ENCODE measurements at places on chromosomes 11 and 22.

GRCh38 chr22:40345271-40345670, 1.0 kb upstream of the ADSL start:
- peak; percentile 70 for DNase-seq

GRCh38 chr11:12693479-12694182, 19.4 kb downstream of the TEAD1 start:
- DNase-seq: peak; percentile 82

DNA sequence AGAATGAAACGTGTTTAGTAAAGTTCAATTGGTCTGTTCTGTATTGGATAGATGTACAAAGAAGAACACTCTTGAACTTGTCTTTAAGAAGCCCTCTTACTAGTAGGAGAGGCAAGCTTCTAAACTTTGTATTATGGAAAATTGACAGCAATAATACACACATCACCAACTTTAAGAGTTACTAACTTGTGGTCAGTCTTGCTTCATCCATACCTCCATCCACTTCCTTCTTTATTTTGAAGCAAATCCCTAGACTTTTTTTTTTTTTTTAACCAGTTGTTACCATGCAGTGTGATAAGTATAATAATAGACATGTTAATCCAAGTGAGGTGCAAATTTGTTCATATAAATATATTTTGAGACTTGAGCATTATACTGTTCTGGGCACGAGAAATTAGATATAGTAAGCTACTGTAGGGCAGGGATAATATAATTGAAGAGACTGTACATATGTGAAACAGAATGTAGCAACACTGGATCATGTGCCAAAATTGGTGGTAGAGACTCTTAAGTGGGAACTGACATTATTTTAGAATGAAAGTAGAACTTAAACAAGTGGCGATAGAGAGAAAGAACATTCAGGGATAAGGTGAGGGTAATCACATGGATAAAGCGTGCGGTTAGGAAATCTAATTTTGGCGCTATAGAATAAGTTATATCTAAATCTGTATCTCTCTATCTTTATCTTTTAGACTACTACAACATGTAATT, 6.5 kb downstream of the FAR1 start:
- DNase-seq: no peak

GRCh38 chr22:43300891-43301676, 42.1 kb downstream of the SCUBE1 start:
- DNase-seq: peak; percentile 61

DNA sequence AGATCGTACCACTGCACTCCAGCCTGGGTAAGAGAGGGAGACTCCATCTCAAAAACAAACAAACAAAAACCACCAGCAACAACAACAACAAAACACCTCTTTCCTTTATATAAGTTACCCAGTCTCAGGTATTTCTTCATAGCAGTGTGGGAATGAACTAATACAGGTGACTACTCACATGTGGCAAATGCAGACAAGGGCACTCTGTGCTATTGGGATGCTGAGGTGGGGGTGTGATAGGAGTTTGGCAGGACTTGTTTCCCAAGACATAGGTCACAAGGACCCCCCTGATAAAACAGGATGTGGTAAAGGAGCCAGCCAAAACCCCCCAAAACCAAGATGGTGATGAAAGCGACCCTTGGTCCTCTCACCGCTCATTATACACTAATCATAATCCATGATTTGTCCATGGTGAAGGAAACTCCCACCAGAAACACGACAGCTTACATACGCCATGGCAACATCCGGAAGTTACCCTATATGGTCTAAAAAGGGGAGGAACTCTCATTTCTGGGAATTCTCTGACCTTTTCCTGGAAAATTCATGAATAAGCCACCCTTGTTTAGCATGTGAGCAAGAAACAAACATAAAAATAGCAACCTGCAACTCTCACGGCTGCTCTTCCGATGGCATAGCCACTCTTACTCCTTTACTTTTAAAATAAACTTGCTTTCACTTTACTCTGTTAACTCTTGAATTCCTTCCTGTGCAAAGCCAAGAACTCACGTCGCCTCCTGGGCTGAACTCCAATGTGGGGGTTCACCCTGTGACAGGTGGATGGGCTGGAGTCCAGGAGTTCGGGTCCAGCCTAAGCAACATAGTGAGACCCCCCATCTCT, 18.8 kb upstream of the INCENP start:
- no peak for DNase-seq

DNA sequence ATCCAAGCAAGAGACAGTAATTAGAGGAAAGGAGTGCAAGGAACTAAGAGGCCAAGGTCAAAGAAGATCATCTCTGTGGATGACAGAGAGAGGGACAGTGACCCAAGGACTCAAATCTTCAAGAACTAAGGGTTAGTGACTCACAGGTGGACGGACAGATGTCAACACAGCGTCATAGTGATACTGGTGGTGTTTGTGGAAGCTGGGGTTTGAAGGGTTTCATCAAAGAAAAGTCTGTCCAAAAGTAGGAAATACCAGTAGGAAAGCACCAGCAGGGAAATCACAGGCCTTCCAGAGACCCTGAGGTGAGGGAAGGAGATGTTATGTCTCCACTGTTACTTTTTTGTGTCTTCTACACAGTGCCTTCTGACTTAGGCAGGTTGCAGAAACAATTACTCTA, 32.2 kb downstream of the IL10RA start:
- no peak for DNase-seq

GRCh38 chr11:31655483-31655882, 145.9 kb downstream of the ELP4 start:
- DNase-seq: no peak

DNA sequence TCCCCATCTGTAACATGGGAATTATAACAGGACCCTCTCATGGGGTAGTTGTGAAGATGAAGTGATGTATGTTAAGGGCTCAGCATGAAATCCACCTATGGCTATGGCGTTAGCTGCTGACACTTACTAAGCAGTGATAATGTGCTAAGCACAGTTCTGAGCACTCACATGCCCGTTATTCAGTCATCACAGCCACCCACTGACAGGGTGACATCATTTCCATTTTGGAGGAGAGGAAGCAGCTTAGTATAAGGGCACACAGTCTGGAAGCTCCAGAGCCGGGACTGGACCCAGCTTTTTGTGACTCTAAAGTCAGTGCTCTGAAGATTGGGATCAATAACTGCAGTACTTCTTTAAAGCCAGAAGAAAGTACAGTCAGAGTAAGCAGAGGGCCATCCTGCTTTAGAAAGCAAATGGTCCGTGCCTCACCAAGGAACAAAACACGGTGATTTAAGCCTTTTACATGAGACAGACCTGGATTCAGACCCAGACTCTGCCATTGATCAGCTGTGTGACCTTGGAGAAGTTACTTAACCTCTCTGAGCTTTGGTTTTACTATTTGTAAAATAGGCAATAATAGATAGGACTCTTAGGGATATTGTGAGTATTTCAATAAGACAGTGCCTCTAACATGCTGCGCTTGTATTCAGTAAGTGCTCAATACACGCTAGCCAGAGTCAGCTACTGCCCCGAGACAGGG, 61.5 kb downstream of the SGSM1 start:
- DNase-seq: no peak

GRCh38 chr22:23137905-23138561, 3.8 kb downstream of the RSPH14 start:
- no peak for DNase-seq

GRCh38 chr11:13745165-13745564, 76.7 kb downstream of the FAR1 start:
- DNase-seq: no peak

- no peak for DNase-seq
These were observed 27.8 kb downstream of the LMO1 start for GRCh38 chr11:8235925-8236324.

DNA sequence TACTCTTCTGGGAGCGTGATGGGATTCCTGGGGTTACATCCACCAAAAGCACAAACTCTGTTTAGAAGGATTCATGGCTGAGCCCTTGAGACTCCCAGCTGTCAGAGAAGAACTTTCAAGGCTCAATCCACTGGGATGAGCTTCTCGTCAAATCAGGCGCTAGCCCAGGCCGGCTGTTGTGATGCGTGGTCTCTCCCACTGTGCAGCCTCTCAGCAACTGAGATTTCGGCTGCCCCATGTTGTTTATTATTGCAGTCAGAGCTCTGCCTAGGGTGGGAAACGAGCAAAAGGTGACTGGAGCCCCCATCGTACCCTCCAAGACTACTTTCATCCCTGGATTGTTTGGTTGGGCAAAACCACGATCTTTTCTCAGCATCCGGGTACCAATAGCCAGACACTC, 251.6 kb downstream of the ETS1 start:
- no peak for DNase-seq

DNA sequence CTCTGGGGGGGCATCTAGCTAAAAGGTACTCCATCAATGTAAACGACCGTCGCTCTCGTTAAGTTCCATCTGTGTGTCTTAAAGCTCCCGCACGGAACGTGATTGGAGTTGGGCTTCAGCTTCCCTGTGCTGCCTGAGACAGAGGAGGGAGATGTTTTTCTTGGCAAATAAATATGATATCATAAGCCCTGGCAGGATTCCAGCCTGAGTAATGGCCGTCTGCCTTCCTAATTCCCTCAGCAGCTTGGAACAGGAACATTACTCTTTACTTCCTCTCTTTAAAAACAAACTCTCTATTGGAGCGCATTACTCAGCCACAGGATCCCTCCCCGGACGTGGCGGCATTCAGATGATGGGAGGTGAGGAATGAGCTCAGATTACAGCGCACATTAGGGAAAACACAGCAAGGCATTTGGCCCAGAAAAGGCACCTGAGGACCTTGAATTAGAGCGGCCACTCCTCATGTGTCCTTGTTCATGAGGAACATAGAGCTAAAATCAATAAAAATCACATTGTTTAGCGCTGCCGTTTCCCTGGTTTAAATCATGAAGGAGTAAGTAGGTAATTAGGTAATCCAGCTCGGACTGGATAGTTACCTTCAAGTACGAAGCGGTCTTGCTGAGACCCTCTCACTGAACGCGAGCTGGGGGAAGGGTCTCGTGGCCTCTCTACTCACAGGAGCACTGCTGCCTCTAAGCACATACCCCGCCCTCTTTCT, 230.4 kb downstream of the ST3GAL4 start:
- peak; percentile 98 for DNase-seq

DNA sequence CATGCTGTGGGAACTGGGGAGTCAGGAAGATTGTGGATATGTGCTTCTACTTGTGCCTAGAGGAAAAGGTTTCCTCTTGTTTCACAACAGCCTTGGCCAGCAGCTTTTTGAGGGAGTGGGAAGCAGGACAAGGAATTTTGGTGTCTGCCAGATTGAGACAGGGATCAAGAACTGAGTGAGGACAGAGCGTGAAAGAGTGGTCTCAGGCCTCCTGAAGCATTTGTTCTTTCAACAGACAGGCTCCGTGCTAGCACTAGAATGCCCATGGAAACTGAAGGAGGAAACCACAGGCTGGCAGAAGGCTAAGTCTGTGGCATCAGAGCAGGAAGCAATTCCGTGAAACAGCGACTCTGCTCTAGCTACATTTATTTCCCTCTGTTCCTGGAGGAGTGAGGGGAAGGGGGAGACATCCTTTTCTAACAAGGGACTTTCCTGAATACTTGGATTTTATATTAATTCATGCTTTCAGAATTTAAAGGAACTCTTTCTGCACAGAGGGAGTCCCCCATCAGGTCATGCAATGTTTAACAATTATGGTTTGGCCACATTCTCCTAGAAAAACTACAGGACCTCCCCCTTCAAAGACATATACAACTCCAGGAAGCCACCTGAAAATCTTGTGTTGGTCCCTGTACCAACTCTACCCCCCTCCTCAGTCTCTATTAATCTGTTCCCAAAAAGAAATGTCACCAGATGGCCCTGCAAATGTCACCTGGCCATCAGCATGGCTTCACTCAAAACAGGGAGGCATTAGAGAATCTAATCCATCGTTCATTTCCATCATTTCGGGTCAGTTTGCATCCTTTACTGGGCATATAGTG, 96.1 kb downstream of the SYT9 start:
- DNase-seq: peak; percentile 4

DNA sequence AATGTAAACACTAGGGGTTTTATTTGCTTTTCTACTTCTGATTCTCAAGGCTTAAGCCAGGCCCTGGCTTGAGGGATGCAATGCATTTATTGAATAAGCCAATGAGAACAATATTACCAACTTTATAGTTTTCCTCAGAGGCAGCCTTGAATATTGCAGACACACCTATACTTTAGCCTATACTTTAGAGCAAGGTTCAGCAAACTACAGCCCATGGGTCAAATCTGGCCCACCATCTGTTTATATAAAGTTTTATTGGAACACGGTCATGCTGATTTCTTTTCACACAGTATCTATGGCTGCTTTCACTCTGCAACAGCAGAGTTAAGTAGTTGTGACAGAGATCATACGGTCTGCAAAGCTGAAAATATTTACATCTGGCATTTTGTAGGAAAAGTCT, 50.3 kb upstream of the E2F8 start:
- DNase-seq: no peak

DNA sequence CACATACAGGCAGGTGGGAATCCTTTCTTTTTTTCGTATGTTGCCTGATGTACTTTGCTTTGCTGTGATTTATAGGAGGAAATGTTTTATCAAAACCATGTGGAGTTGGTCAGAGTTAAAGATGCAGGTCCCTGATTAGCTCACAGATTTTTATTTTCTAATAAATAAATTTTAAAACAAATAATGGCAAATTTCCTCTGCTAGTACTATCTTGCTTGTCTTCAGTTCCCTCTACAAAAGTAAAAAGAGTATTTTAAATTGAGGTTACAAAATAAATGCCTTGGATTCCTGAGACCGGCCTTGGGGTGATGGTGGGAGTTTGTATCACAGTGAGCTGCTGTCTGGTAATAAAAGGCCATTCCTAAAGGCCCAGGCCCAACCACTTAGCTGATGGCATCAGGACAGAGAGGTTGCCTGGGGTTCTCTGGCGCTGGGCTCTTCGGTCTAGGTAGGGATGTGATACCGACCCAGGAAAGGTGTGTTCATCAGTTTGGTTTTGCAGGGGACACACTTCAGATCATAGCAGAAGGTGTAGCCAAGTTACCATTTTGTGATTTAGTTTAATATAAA, 129.0 kb downstream of the TBC1D22A start:
- DNase-seq: no peak

DNA sequence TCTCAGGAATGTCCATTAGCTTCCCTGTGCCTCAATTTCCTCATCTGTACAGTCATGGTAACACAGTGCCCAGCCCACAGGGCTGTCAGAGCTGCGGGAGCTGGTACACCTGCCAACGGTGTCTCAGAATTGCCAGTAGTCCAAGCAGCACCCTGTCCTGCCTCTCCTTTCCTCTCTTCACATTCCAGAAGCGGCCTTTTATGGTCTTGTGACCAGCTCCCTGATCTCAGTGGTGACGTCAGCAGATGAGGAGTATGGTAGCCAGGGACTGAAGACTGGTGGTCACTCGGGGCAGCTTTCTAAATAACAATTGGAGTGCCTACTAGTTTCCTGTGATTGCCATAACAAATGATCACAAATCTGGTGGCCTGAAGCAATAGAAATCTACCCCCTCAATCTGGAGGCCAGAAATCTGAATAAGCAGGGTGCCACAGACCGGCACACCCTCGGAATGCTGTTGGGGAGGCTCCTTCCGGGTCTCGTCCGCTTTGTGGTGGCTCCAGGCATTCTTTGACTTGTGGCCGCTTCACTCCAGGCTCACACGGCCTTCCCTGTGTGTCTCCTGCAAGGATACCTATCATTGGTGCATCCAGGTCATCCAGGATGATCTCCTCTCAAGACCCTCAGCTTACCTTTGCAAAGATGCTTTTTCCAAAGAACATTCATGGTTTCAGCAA, 2.1 kb downstream of the FADD start:
- no peak for DNase-seq

All from NCI-H69 (cell line).